NCI-H1417 treated with DMSO at 0.1 percent for 48 hours (cell line): ENCODE measurements at places on chromosomes 12 and 14.

- DNase-seq = no peak
Measured at GRCh38 chr12:90250042-90250441, 541.4 kb upstream of the ATP2B1 start.

DNA sequence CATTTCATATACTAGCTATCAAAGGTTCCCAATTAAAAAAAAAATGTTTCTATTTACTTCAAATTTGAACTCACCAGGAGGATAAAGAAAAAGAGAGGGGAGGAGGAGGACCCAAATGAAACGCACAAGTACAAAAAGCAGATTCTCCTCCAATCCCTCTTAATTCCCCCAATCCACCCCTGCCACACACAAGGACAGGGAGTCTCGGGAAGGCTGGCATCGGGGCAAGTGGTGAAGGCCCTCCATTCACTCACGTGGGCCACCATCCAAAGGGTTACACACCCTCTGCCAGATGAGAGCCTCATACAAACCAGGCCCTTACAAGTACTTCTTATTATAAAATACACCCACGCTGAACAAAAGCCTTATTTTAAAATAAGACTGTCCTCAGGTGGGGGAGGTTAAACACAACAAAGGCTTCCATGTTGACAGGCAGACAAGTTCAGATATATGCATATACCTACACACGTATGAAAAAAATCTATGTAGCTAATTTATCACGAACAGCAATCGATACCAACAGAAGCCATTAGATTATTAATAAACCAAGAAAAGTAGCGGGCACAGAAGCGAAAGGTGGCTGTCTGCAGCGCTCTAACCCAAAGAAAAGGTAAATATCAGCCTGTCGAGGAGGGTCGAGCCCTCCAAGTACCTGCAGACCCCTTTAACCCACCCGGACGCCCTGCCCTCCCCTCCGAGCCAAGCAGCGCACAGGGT lies 1.5 kb downstream of the ATP2B1 start:
- DNase-seq = no peak

GRCh38 chr14:89332031-89332430 lies 85.0 kb downstream of the FOXN3 start:
- no peak for DNase-seq

GRCh38 chr14:100128688-100129087 lies 30.8 kb downstream of the DEGS2 start:
- no peak for DNase-seq

GRCh38 chr12:29113101-29113500 lies 36.0 kb upstream of the FAR2 start:
- no peak for DNase-seq

GRCh38 chr12:989751-990660 lies 1.0 kb upstream of the ERC1 start:
- peak; percentile 60 for DNase-seq

DNA sequence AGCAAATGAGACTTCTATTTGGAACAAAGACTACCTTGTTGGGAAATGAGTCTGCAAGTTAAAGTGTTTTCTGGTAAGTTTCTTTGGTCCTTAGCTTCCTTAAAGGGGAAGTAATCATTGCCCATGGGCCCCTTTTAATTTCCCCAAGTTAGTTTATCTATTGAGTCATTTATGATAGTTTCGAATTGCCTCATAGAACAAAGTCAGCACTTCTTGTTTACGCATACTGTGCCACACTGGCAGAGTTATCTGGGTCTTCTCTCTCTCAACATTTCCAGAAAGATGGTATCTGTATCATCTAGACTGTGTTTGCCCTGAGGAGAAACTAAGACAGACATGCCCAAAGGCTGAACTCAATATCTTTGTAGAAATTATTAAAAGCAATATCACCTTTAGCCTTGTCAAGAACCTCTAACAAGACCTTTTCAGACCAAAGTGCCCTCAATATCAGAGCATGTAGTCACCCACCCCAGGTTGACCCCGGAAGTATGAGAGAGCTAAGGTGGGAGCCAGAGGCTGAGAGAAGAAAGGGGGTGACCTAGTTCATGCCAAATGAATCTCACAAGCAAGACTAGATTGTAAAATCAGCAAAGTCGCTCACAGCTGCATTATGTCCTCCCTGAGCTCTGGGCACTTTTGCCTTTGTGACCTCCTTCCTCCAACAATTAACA lies 40.0 kb downstream of the GPR65 start:
- DNase-seq = no peak

- DNase-seq = no peak
Measured at GRCh38 chr14:75911883-75912282, 69.9 kb downstream of the TGFB3 start.

GRCh38 chr12:8876887-8877286 lies 37.4 kb upstream of the PHC1 start:
- no peak for DNase-seq

DNA sequence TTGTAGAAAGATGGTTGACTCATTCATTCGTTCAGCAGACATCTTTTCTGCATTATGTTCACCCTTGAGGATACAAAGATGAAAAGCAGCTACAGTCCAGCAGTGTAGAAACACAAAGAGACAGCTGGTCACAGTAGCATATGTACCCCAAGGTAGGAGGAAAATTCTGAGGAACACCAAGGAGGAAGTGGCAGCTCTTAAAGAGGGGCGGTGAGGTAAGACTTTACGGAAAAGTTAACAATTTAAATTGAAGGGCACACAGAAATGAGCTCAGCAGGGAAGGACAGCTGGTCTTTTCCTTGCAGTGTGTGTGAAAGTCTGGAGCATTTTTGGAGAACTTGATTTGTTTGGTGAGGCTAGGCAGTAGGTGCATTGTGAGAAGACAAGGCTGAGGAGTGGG lies 3.5 kb downstream of the SLC35E3 start:
- no peak for DNase-seq

DNA sequence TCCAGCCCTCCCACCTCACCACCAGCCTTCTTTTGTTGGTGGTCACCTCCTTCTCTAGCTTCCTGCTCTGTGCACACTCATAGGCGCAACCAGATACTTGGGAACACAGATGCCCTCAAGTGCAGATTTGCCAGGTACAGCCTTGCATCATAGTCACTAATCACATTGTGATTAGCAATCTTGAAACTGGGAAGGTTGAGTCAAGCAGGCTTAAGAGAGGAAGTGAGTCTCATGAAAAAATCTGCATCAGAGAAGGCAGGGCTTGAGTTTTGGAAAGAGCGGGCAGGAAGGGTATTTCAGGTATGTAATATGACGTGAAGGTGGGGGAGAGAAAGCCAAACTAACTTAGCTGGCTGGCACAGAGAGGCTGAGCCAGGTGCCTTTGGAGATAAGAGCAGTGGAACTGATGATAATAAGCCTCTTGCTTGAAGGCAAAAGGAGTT lies 2.7 kb upstream of the RABGGTA start:
- DNase-seq = no peak

GRCh38 chr14:69214393-69214792 lies 23.1 kb downstream of the EXD2 start:
- no peak for DNase-seq

GRCh38 chr12:18798535-18799361 lies 60.8 kb downstream of the CAPZA3 start:
- DNase-seq = no peak

- no peak for DNase-seq
Measured at GRCh38 chr14:63523735-63524426, 19.3 kb downstream of the PPP2R5E start.

GRCh38 chr12:70045036-70045435 lies 198.2 kb upstream of the CNOT2 start:
- DNase-seq = no peak
